T-cell (primary cell): ENCODE measurements at places on chromosomes 6 and 20.

GRCh38 chr6:89199579-89199978 is 17.6 kb downstream of the GABRR1 start:
- DNase-seq = no peak

GRCh38 chr6:32852018-32852843 is 1.3 kb downstream of the TAP1 start:
- DNase-seq = no peak

DNA sequence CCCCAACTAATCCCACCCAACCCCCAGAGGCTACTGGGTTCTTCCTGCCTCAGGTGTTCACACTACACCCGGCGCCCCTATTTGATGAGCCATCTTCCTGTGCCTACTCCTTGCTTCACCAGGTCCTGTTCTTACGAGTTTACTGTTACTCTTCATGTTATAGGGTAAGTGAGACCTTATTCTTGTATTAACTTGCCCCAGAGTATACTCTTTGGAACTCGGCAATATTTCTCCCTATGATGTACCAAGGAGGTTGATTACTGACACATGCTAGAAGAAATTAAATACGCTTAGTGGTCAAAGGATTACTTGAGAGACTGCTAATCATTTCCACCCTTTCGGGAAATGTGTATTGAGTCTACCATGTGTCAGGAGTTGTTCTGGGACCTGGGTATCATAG is 8.9 kb downstream of the RING1 start:
- no peak for DNase-seq

DNA sequence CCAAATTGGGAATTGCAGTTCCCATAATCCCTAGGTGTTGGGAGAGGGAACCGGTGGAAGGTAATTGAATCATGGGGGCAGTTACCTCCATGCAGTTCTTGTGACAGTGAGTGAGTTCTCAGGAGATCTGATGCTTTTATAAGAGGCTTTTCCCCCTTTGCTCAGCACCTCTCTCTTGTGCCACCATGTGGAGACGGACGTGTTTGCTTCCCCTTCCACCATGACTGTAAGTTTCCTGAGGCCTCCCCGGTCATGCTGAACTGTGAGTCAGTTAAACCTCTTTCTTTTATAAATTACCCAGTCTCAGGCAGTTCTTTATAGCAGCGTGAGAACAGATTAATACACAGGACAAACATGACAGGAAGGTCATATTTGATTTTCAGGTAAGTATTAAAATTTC is 25.3 kb upstream of the HECA start:
- DNase-seq = no peak

- no peak for DNase-seq
Observed at GRCh38 chr20:32979201-32979998, 24.8 kb downstream of the SUN5 start.

- DNase-seq = no peak
Observed at GRCh38 chr6:42821846-42822245, 40.0 kb downstream of the BICRAL start.

GRCh38 chr20:37353285-37353849 is 7.4 kb downstream of the SRC start:
- no peak for DNase-seq

DNA sequence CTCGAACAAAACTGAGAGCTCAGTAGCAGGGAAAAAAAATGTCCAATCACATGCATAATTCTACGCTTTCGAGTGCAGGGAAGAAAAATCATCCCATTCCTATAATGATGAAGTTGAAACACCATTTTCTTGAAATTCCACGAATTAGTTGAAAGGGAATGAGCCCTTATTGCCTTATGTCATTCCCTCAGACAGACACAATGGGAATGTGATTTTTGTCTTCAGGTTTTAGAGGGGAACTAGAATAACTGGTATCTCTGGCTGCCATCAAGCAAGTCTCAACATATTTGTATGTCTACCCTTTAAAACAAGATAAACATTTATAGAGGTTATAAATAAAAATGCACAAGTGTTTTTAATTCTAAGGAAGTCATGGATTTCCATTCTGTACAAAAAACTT is 87.9 kb downstream of the KIF13A start:
- no peak for DNase-seq
